Activated T-helper 2 cell treated with anti-CD3 and anti-CD28 coated beads, Interferon-gamma antibody, Interleukin-2, Interleukin-4, amounts not matched to agents 10 μg/mL and 5 μg/mL and 100 μg/mL, durations not matched to agents 14 hours and 24 hours and 36 hours (primary cell): ENCODE measurements at places on chromosomes 4 and X.

- no peak for DNase-seq
Measured at GRCh38 chr4:105633241-105633640, 75.2 kb downstream of the INTS12 start.

- no peak for DNase-seq
Measured at GRCh38 chrX:63958134-63958865, 173.3 kb upstream of the ARHGEF9 start.

DNA sequence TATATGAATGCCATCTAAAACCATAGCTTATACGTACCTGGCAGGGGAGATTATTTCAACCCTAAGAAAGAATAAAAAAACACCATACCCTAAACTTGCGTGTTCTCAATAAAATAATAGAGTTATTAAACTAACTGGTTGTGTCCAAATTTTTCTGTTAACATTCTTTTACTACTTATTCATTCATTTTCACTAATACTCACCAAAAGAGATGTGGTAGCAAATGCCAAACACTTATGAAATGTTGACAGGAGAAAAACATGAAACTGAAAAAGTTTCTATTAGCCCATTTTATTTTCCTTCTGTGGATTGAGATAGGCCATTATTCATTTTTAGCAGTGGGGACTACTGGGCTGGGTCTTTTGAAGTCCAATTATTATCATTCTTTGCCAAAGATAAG is 102.0 kb downstream of the TSPAN5 start:
- DNase-seq = no peak

- DNase-seq = no peak
Measured at GRCh38 chr4:52984462-52984881, 122.4 kb downstream of the RASL11B start.

DNA sequence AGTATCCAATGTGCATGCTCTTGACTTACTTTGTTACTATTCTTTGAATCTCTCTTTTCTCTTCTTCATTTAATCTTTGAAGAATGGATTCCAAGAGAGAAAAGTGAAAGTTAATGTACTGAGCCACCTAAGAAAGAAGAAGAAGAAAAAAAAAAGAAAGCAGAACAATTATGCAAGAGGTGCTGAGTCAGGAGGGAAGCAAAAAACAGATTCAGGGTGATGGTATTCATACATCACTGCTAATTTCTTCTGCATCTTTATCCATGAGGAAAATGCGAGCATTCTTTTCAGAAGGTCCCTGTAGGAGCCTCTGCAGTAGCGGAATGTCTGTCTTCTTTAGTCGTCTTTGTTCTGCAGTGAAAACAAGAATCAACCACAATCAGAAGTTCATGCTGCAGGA is 43.9 kb downstream of the RASSF6 start:
- no peak for DNase-seq

DNA sequence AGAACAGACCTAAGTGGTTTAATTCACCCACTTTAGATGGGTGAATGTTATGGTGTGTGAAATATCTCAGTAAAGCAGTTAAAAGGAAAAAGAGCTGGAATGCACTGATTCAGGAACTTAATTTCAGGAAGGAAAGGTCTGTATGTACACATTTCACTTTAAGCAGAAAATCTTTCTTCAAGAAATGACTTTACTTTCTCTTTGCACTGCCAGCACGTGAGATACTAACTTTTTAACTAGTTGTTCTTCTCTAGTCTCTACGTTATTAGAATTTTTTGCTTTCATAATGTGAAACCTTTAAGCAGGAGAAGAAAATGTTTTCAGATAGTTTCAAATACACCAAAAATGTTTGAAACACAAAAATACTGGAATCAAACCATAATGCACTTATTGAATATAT is 18.8 kb downstream of the C4orf46 start:
- no peak for DNase-seq

DNA sequence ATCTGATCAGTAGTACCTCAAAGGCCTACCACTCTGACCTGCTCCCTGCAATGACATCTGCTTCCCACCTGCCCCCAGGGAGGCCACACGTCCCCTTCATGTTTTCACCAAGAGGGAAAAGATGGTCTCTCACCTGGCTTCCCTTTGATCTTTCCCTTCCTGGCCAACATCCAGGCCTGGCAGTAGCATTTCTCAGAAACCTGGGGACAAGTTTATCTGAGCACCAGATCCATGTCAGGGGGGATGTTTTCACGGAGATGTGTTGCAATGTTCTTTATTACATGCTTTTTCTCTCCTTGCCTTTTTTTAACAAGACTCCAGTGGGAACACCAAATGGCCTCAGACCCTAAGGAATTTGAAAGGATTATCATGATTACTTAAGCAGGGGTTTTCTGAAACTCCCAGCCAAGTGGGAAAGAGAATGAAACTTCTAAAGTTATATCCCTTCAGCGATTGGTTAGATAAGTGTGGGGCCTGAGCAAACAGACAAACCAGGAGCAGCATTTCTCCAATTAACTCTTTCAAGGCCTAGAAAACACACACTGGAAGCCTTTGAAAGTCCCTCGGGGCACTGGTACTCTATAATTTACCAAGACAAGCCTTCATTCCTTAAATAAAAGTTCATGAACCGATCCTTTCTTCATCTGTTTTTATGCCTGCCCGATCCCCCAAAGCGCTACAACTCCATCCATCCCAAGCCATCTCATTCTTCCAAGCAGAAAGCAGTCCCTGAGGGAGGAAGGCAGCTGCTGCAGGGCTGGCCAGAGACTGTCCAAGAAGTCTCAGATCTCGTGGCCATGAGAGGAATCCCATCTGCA is 94.1 kb downstream of the BCOR start:
- DNase-seq = no peak

GRCh38 chr4:124079174-124079780 is 633.3 kb downstream of the ANKRD50 start:
- no peak for DNase-seq

GRCh38 chr4:3492741-3493719 is 29.9 kb downstream of the DOK7 start:
- no peak for DNase-seq

DNA sequence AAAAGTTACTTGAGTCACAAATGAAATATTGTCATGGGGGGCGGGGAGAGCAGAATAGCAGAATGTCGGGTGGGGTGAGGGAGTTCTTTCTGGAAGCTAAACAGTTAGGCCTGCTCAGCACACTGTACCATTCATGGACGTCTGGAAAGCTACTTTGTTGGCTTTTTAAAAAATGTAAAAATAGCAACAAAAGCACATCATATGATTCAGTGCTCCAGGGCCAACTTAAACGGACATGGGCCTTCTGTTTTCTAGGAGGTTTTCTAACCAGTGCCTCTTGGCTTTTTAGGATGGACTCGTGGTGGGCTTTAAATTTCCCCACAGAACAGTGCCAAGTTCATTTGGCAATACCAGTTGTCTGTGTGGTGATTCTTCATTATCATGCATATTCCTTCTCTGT is 57.4 kb upstream of the CLCN4 start:
- no peak for DNase-seq

GRCh38 chr4:168724686-168725411 is 228.0 kb downstream of the PALLD start:
- DNase-seq = no peak

- DNase-seq = no peak
Measured at GRCh38 chrX:133415276-133416105, at the start of gene GPC4. Gene GPC4, minus strand, starts transcription at chrX:133415489. Its CDS starts 524 bp downstream, at chrX:133414965.

DNA sequence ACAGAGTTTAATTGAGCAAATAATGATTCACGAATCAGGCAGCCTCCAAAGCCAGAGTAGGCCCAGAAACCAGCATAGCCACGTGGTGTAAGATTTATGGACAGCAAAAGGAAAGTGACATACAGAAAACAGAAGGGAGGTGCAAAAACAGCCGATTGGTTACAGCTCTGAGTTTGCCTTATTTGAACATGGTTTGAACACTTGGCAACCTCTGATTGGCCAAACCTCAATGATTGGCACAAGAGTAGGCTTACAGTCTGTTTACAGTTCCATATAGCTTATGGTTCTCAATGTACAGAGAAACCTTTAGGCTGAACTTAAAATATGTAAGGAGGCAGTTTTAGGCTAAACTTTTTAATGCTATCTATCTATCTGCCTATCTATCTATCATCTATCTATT is 394.8 kb downstream of the CFAP47 start:
- DNase-seq = no peak
